Cortex of kidney (tissue), 1 donor: ENCODE measurements at places on chromosomes 1 and 21.

- no peak for DNase-seq
These were observed 6.9 kb upstream of the PIGR start for GRCh38 chr1:206953126-206953525.

DNA sequence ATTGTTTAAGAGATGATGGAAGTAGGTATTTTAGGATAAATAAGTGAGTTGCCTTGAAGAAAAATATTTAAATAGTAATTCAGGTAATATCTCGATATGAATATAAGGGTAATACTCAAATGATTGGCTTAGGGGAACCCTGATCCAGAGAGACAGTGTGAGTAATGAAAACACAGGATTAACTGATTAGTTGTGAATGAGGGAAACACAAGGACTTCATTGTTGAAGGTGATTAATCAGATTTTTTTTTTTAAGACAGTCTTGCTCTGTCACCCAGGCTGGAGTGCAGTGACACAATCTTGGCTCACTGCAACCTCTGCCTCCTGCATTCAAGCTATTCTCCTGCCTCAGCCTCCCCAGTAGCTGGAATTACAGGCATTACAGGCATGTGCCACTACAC is 12.7 kb downstream of the SLC25A33 start:
- no peak for DNase-seq

- no peak for DNase-seq
These were observed 125.7 kb upstream of the CXADR start for GRCh38 chr21:17387030-17387617.

DNA sequence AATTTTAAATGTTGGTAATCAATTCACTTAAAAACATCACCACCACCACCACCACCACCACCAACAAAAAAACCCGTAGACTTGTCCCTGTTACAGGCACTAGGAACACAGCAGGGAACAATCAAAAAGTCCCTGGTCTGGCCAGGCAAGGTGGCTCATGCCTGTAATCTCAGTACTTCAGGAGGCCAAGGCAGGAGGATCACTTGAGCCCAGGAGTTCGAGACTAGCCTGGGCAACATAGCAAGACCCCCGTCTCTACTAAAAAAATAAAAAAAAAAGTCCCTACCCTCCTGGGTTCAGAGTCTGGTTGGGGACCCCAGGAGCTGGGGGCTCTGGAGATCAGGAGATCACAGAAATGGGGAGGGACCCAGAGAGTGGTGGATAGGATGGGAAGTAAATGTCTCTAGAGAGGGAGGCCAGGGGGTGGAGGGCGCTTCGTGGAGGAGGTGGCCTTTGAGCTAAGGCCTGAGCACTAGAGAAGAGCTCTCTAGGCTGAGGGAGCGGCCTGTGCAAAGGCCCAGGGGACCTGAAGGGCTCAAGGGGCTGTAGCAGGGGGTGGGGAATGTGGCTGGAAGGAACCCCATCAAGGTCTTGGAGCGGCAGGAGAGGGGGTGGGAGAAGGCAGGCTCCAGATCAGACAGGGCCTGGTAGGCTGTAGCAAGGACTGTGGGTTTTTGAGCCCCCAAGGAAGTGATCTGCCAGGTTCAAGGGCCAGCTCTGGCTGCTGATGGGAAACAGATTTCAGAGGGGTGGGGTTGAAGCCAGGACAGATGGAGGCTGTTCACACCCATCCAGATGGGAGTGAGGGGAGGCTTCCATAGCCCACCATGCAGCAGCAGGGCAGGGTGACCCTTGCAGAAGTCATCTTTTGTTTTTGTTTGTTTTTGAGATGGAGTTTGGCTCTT is 24.8 kb upstream of the VPS13D start:
- no peak for DNase-seq

DNA sequence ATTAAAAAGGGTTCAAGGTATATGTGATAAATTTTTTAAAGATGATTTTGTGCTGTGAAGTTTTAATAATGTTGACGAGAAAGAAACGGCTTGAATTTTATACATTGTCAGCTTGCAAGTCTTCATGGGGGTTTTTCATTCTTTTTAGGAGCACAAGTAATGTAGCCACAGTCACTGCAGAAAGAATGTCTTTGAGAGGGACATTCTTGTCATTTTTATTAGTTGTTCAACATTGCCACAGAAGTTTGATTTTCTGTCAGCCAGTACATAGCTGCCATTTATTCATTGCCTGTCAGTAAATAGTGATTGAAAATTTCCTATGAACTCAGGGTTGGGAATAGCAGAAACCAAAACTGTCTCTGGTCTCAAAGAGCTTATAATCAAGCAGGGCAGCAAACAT is 156.3 kb downstream of the DHRS3 start:
- DNase-seq = no peak

DNA sequence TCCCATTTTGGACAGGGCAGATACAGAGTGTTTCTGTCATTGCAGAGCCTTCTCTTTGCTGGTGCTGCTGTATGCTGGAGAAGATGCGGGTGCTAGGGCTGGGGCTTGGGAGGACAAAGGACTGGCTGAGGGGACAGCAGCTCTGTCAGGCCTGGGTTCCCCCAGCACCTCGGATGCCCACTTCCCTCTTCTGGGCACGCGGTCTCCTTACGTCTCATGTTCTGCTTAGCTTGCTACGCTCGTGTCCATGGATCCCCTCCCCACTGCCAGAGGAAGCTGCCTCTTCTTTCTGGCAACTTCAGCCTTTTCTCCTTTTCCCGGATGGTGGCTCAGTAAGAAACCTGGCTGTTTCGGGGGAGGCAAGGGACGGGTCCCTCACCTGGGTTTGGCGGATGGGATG is 75.7 kb downstream of the ARHGEF10L start:
- no peak for DNase-seq

DNA sequence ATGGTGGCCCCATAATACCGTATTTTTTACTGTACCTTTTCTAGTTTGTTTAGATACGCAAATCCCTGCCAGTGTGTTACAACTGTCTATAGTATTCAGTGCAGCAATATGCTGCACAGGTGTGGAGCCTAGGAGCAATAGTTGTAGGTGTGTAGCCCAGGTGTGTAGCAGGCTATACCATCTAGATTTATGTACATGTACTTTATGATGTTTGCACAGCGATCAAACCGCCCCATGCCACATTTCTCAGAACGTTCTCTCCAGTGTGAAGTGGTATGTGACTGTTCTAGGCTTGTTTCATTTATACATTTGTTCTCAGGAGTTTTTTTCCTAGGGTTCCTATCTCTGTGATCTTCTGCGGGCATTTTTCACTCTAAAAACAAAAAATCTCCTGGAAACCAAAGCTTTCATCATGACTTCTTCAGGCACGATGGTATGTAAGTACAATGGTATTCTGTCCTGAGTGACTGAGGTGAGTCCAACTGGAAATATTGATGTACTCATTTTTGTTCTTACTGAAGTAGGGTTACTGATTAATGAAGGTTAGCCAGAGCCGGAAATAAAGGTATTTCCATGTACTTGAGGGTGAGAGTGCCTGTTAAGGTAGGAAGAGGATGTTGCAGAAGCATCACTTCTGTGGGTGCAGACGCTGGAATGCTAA is 153.0 kb downstream of the GABPA start:
- DNase-seq = no peak

GRCh38 chr1:234208791-234209190 is 164.5 kb upstream of the COA6 start:
- DNase-seq = no peak

GRCh38 chr21:38319781-38320180 is 63.0 kb downstream of the KCNJ15 start:
- no peak for DNase-seq

GRCh38 chr1:9699361-9699760 is 47.8 kb downstream of the PIK3CD start:
- no peak for DNase-seq

- DNase-seq = no peak
These were observed 5.1 kb upstream of the VWA1 start for GRCh38 chr1:1430114-1430982.

- no peak for DNase-seq
These were observed 772 bp downstream of the UCK2 start for GRCh38 chr1:165828103-165828668.

DNA sequence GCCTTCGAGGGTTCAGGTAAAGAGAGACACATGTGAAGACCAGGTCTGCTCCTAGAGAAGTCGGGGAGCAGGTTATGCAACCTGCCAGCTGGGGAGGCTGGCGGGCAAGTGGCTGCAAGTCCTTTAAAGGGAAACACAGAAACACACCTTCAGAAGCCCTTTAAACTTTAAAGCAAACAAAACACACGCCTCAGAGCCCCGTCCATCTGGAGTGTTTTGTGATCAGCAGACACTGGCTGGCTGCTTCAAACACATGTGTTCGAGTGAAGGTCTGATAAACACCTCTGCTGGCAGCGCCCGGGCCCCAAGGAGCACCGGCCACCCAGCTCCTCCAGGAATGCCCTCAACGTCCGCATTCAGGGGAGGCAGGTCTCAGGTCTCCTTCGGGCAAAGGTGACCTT is 15.2 kb downstream of the RIPK4 start:
- DNase-seq = no peak

DNA sequence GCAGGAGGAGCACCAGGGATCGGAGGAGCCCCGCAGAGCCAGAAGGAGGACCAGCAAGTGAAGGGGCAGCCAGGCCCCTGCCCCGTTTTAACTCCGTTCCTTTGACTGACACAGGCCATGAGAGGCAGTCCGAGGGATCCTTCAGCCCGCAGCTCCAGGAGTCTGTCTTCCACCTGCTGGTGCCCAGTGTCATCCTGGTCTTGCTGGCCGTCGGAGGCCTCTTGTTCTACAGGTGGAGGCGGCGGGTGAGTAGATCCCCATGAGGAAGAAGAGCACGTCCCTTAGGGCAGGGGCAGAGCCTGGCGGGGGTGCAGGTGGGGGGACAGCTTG is 13.3 kb downstream of the CSF1 start:
- DNase-seq = no peak

GRCh38 chr1:107949467-107950253 is 15.3 kb downstream of the VAV3 start:
- DNase-seq = no peak

GRCh38 chr1:234639961-234640360 is 30.0 kb upstream of the IRF2BP2 start:
- DNase-seq = no peak

DNA sequence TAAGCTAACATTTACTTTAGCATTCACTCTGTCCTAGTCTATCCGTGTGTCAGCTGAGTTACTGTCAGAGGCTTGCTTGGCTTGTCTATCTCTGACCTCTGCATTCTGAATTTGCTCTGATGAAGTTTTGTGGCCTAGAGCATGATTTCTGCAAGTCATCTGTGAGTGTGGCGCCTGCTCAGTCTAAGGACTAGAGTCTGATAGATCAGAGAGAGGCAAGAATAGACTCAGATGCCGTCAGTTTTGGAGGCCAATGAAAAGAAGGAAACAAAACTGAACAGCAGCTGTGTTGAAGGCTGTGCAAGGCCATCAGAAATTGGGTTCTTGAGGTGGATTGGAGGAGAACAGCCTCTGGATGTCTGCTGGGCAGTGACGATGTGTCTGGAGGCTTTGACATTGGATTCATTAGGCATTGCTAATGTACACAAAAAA is 573.1 kb downstream of the USP25 start:
- no peak for DNase-seq

DNA sequence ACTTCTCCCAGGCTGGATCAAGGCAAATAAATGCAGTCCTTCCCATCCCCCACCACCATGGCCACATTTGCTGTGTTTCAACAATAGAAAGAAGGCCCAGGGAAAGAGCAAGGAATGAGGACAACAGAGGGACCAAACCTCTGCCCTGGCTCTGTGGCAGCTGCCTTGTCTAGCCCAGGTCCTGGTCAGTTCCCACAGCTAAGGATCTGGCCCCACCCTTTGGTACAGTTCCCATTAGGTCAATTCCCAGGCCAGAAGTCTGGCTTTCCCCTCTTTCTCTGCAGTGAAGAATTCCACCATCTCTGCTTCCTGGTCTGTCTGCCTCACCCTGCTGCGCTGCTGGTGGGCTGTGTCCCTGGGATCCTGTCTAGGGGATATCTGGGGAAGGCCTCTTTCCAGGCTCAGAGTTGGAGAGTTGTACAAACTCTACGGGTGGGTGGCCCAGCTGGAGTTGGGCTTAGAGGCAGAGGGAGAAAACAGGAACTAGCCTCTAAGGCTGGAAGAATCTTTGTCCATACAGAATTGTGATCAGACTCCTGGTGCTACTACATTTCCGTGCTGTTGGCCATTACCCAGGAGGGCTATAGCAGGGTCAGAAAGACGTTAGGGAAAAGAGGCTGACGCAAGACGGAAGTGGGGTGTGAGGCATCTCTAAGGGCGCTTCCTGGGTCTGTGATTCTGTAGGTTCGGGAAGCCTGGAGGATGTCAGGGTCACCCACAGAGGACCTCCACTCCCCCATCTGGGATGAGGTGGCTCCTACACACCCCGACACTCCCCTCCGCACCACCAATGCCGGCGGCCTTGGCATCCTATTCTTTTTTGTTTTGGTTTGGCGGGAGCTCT is 953 bp upstream of the NDUFS2 start:
- DNase-seq = no peak

GRCh38 chr1:3011127-3011526 is 10.1 kb upstream of the ACTRT2 start:
- no peak for DNase-seq
